ENCODE measurements at places on chromosomes 12 and 14.

- DNase-seq: no peak
Measured at GRCh38 chr12:46227616-46228015, 41.2 kb downstream of the SLC38A1 start.

DNA sequence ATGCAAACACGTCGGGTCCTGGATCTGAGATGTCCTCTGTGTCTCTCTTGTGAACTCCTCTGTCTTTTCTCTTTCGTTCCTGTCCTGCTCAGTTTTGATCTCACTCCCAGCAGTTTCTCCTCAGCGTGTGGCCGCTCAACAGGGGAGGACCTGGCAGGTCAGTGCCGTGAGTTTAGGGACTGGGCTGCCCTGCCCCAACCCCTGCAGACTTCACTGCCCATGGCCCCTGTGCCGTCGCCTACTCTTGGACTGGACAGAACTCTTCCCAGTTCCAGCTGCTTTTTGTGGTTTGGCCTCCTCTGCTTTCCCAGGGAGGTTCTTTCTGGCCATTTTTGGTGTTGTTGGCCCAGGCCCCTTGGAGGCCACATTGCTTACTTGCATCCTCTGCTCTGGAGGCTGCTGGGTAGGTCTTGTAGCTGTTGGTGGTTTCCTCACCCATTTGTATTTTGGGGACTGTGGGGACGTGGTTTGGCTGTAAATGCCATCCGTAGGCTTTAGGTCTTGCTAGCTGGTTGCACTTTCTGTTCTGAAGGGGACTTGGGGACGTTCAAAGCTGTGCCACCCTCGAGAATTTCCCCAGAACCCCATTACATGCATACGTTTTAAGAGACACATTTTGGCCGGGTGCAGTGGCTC lies 20.0 kb upstream of the DNAH10 start:
- no peak for DNase-seq

- no peak for DNase-seq
Measured at GRCh38 chr12:69888901-69889300, 63.9 kb downstream of the MYRFL start.

- no peak for DNase-seq
Measured at GRCh38 chr14:24508155-24508840, at the start of gene CMA1. Gene CMA1, minus strand, starts transcription at chr14:24508265. Its CDS starts 30 bp downstream, at chr14:24508235.

- no peak for DNase-seq
Measured at GRCh38 chr12:108861878-108862587, 4.7 kb upstream of the SSH1 start.

DNA sequence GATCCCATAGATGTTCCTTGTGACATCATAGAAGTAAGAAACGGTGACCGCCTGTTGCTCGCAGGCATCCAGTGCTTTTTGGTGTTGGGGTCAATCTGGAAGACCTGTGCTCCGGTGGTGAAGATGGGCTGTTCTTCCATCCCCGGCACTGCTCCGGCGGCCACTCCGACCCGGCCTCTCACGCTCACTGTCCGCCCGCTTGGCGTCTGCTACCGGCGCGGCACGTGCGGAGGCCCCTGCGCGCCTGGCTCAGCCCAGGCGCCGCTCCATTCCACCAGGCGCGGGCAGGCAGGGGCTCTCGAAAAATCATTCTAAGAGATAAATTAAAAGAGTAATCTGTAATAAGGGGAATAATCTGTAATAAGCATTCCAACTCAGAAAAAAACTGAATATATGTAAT lies 934.5 kb downstream of the TMEM121 start:
- DNase-seq: no peak

- DNase-seq: no peak
Measured at GRCh38 chr12:97968641-97969197, 506.1 kb downstream of the RMST start.

DNA sequence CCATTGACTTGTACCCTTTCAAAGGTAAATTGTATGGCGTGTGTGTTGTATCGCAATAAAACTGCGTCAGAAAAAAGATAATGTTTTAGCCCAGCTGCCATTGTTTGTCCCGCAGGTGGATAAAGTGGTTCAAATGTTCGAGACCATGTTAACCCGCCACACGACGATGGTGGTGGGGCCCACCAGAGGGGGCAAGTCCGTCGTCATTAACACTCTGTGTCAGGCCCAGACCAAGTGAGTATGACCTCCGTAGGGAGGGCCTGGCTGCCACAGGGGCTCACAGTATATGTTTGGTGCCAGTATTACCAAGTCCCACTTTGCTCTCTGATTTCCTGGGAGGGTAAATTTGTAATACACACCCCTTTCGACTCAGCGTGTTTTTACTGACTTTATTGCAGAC lies 96.9 kb downstream of the DNAH10 start:
- DNase-seq: no peak

Measured in T-helper 17 cell (primary cell).